ENCODE measurements at places on chromosomes 5 and 9.

DNA sequence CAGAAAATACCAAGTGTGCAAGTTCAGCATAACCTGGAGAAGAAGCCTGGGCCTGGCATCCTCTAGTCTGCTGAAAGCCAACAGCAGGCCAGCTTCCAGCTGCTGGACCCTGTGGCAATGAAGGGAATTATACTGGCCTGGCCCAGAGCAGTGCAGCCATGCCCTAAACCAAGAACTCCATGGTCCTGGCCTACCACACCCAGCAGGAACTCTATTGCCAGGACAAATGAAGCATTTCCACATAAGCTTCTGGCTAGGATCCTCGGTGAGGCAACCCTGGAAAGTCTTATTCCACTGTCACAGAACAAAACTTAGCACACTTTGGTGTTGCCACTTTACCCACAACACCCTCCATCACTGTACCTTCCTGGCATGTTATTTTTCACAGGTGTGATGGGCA is 35.5 kb downstream of the CDK5RAP2 start:
- DNase-seq: no peak

GRCh38 chr5:151150471-151151262 is 6.9 kb downstream of the ANXA6 start:
- DNase-seq: no peak

DNA sequence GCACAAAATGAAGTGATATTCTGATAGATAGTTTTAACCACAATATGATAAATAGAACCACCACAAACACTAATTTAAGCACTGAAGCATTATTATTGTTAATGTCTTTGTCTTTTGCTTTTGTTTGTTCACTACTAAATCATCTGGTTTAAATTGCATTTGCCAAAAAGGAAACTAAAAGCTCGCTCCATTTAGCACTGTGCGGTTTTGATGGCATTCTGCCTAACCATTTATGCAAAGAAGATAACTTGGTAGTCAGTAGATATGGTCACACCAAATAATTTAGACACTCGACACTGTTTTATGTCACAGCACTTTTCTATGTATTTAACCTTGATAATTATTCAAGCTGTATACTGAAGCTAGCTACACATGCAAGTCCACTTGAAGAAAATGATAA is 849.8 kb upstream of the CDH6 start:
- no peak for DNase-seq

GRCh38 chr5:55421074-55421529 is 113.3 kb downstream of the MTREX start:
- DNase-seq: peak; percentile 25

- no peak for DNase-seq
Observed at GRCh38 chr5:19044931-19045695, 942.9 kb downstream of the CDH18 start.

DNA sequence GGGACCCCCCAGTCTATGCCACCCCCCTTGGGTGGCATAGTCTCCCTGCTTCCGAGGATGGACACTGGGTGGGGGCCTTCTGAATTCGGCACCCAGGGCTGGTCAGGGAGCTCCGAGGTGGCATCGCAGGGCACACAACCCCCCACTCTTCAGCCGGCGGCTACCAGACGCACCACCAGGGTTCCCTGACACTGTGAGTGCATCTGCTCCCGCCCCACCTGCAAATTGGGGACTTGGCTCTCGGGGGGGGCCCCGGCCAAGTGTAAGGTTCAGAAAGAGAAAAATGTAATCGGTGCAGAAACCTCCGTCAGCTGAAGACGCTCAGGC is 12.7 kb upstream of the QSOX2 start:
- DNase-seq: no peak

DNA sequence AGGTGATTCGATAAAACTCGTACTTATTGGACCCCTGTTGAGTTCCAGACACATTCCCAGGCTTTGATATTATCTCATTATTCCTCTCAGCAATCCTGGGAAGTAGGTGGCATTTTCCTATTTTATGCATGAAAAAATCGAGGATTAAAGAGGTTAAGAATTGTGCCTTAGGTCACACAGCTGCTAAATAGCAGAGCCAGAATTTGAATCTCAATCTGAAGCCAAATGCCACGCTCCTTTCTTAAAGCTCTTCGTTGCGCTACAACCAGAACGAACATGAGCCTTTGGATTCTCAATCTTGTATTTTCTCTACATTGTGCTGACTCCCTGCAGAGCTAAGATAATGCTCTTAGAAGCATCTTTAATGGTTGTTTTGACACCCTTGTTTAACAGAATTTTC is 527.8 kb upstream of the TLE4 start:
- DNase-seq: no peak

GRCh38 chr9:9004810-9005209 is 1205.2 kb upstream of the DMAC1 start:
- DNase-seq: no peak

DNA sequence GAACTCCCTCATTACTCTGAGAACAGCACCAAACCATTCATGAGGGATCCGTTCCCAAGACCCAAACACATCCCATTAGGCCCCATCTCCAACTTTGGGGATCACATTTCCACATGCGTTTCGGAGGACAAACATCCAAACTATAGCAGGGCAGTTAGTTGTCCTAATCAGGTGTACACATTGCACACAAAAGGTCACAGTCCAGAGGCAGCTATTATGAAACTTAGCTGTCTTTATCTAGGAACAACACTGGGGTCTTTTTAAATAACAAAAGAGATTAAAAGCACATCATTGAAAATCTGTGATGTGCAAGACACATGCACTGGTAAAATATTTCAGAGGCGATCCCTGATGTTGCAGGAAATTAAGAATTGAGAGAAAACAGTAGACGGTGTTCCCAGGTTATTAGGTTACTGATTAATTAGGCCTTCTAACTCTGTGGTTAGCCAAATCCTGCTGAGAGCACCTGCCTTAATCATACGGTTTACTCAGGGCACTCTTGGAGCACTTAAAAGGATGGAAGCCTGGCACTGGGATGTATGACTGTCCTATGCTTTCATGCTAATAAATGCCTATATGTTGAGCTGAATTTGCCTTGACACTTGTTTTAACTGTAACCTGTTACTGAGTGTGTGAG is 1574.5 kb upstream of the WWC1 start:
- no peak for DNase-seq

GRCh38 chr5:146528236-146528635 is 12.2 kb upstream of the GPR151 start:
- no peak for DNase-seq
